C1 segment of cervical spinal cord (tissue), 14 donors: ENCODE measurements at places on chromosomes 2 and 18.

DNA sequence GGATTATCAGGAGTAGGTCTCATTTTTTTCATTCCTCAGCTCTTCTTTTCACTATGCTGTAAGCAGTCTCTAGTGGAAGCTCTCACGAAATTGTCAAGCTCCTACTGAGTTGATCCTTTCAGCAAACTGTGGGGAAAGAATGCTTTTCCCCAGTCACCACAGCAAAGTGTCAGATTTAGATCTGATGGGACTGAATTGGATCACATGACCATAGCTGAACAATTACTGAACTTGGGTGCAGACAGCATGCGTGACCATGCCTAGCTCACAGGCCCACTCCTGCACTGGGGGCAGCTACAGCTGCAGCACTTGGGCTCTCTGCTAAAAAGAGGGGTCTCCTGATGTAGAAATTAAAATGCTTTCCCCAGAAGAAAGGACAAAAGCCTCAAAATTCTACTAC, 3.1 kb downstream of the ARHGAP15 start:
- no peak for DNase-seq

- DNase-seq, result no peak
Observed at GRCh38 chr2:42939411-42940206, 147.2 kb upstream of the HAAO start.

DNA sequence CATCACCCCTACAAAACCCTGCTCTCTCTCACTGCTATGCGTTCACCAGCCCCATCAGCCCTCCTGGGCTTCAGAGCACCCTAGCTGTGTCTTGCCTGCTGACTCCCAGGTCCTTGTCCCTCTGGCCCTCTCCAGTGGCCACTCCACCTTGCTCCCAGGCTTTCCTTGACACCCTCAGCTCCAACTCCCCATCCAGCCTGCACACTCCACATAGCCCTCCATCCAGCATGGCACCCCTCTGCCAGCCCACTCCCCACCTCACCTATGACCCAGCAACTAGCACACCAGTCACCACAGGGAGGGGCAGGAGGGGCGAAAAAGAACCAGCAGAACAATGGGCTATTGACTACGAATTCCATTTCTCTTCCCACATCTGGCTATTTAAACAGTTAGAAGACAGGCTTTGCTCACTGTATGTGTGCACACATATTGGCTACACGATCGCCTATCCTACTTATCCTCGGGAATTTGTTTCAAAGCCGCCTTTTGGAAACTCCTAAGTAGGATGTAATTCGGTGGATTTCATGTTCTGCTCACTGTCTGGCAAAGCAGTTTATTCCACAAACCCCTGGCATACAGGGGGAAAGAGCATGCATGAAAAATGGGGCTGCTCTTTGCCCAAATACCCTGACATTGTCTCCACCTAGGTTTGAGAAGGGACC, 195.3 kb downstream of the SMAD2 start:
- no peak for DNase-seq

DNA sequence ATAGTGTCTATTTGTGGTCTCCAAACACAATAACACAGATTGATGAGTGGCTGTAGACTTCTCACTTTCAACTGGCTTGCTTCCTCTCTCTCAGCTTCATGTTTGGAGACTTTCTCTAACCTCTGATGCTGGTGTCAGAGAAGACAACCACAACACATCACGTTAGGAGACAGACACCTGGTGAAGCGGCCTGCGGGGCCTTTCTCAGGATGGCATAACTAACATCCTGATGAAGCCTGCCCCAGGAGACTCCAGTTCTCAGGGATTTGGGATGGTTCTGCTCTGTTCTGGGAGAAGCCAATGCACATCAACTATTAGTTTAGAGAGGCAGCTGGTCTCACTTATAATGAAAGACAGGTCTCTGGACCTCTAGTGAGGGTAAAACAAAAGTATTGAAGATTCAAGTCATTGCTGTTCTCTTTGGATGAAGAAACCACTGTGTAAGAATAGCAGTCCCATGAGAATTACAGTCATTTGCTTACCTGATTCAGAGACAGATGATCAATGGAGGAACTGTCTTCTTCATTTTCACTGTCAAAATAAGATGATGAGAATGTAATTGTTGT, 2.0 kb downstream of the IL1A start:
- no peak for DNase-seq

DNA sequence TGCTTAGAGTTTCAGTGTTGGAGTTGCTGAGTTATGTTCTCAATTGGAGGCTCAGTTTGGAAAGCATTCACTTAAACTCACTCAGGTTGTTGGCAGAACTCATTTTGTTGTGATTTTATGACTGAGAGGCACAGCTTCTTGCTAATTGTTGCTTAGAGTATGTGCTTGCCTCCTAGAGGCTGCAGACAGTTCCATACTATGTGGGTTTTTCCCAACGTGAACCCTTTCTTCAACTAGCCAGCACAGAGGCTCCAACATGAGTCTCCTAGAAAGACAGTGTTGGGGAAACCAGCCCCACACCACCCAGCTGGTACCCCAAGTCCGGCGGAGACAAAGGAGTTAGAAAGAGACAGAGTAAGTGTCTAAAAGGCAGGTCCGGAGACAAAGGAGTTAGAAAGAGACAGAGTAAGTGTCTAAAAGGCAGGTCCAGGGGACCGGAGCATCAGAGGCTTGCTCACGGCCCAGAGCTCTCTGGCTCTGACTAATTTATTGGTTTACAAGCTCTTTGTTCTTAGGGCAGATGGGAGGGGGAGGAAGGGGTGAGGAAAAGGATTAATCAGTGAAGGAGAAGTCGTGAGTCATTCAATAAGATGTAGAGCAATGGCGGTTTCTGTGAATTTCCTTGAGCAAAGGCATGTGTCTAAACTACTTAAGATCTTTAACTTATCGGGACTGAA, 999.7 kb upstream of the LRRTM1 start:
- no peak for DNase-seq

DNA sequence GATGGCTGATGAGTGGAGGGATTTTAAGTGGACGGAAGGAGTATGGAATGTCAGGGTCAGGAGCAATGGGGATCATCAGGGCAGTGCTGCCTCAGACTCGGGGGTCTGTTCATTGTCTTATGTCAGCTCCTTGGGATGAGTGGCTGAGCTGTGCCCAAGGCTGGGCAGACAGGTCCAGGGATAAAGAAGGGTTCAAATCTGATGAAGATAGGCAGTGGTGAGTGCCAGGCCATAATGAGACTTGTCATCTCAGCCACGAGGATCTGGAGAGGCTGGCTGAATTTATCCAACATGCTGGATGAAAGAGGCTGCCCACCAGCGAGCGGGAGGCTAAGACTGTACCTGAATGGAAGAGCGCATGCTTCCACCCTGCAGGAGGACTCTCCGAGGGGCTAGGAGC, 46.3 kb upstream of the APCDD1 start:
- no peak for DNase-seq

GRCh38 chr2:195663007-195663406, 6.0 kb downstream of the SLC39A10 start:
- DNase-seq, result no peak

DNA sequence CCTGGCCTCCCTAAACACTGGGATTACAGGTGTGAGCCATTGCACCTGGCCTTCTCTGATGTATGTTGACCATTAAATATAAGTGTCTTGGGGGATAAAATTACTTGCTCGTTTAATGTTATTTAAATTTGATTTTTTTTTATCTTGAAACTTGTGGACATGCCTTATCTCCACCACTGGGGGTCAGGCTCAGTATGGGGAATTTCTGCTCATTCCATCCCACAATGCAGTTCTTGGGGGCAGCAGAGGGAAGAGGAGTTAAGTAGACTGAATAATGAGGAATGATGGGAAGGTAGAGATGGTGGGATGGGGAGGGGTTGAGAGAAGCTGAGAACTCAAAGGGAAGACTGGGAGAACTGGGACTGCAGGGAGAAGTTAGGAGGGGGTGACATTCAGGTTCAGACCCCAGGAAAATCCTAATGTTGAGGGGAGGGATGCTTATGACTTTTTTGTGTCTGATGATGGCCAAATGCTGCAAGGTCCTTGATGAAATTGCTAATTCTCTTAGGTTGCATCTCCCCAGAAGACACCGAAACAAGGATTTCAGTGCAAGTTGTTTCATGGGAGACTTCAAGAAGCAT, 174.2 kb downstream of the MIB1 start:
- no peak for DNase-seq

GRCh38 chr18:48827291-48828193, 123.2 kb downstream of the SMAD7 start:
- no peak for DNase-seq

- no peak for DNase-seq
Observed at GRCh38 chr2:26463244-26464192, 14.4 kb downstream of the OTOF start.

- no peak for DNase-seq
Observed at GRCh38 chr2:231514951-231515297, 15.3 kb downstream of the NMUR1 start.

DNA sequence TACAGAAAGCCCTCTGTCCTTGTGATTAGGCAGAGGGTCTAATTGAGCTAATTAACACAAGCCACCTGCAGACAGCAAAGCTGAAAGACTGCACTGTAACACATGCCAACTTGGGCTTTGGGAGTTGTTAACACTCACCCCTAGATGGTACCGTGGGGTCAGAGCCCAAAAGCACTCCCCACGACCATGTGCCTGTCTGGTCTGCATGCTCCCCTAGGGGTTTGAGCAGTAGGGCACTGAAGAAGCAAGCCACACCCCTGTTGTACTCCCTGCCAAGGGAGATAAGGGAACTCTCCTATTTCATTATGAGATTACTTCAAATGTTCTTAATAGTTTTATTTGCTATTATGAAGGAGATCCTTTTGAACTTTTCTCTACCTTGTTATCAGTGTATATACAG, 560.1 kb upstream of the FSHR start:
- no peak for DNase-seq

- DNase-seq, result no peak
Observed at GRCh38 chr2:227696990-227697679, 20.7 kb downstream of the SLC19A3 start.

- DNase-seq, result no peak
Observed at GRCh38 chr2:53422979-53423378, 344.6 kb upstream of the CHAC2 start.

- DNase-seq, result no peak
Observed at GRCh38 chr2:240233885-240234502, 93.5 kb upstream of the OTOS start.

DNA sequence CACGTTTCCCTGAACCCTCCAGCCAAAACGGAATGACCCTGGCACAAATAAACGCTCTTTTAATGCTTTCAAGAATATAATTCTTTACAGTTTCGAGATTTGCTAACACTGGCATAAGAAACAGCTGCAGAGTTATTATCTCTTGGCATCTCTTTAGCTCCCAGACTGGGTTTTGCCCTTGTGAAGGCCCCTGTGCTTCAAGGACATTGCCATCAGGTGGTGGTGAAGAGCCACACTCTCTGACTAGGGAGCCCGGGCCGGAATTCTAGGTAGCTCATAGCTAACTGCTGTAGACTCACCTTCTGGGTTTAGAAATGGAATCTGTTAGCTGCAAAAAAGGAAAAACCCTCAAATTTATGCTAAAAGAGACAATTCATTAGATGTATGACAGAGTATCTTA, 13.3 kb upstream of the GALNT14 start:
- DNase-seq, result no peak

DNA sequence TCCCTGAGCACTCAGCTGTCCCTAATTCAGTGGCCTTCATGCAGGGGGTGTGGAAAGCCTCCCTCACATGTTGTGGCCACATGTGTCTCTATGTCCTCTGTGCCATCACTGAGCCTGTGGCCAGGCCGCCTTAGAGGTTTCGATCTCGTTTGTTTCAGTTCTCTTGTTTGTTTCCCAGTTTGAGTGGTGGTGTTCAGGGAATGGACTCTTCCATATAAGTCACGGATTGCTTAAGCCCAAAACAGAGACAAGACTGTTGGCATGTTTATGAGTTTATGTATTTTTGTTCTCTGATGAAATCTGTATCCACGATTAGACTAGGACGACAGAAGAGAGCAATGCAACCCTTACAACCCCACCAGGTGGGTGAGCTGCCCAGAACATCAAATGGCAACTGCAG, 134.5 kb downstream of the CCBE1 start:
- no peak for DNase-seq

GRCh38 chr2:241816431-241817121, 7.6 kb downstream of the NEU4 start:
- DNase-seq, result no peak
